ENCODE measurements at places on chromosomes 16 and 17.
A peak's percentile ranks its signal among the peaks of the same experiment; 100 is the strongest.

GRCh38 chr16:23595246-23595950 is 718 bp downstream of the NDUFAB1 start:
- peak overlapping the region; percentile 84 for H3K4me3 ChIP-seq
- H3K27me3 ChIP-seq, result no peaks in the 10 kb centered on the region
- no peak for DNase-seq

DNA sequence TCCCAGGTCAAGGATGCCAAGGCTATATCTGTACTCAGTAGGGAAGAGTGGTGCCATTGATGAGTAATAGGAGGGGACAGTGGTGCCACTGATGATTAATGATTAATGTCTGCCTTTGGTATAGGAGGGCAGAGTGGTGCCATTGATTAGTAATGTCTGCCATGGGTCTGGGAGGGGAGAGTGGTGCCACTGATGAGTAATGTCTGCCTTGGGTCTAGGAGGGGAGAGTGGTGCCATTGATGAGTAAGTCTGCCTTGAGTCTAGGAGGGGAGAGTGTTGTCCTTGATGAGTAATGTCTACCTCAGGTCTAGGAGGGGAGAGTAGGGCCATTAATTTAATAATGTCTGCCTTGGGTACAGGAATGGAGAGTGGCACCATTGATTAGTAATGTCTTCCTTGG is 507.8 kb upstream of the EEF2KMT start:
- peaks cover 40% of the 10 kb centered on the region for H3K36me3 ChIP-seq
- no peak overlapping the region for H3K27ac ChIP-seq
- no peaks in the 10 kb centered on the region for H3K4me1 ChIP-seq
- H3K27me3 ChIP-seq, result peaks cover 13% of the 10 kb centered on the region

DNA sequence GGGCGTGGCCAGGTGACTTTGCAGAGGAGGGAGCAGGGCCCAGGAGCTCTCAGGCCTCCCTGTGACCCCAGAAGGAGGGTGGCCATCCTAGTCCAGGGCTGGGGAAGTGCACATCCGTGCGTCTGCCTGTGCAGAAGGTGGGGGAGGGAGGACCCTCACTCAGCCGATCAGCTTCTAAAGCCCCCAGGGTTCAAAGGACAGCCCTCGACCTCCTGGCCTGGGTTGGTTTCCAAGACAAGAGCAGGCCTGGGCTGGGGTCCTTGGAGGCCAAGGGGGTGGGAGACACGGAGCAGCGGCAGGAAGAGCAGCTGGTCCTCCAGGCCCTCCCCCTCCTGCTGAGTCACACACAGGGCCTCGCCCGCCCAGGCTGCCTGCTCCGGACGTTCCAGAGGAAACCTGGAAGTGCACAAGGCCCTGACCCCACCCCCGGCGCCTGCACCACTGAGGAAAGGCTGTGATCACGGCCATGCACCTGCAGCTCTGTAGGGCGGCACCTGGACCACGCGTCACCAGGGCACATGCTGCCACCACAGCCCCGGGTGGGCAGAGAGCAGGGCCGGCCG is 67.1 kb upstream of the ZNF469 start:
- H3K4me1 ChIP-seq, result no peaks in the 10 kb centered on the region
- no peak overlapping the region for H3K27ac ChIP-seq
- H3K36me3 ChIP-seq, result peaks cover 5% of the 10 kb centered on the region

DNA sequence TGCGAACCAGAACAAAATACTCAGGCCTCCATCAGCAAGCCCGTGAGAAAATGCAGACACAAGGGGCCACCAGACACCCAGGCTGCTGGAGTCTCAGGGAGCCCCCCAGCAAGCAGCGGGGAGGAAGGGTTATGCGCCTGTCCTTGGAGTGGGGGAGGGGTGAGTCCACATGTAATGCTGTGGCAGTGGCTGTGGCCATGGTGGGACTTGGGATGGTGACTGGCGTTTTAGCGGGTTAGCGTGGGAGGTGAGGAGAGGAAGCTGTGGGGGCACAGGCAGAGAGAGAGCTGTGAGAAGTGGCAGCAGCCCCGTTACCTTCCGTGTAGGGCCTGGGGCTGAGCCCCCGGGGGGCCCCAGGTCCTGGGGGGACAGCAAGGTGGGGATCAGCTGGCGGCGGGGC is 58.3 kb downstream of the SRCIN1 start:
- H3K27ac ChIP-seq, result no peak overlapping the region
- peaks cover 8% of the 10 kb centered on the region for H3K4me1 ChIP-seq
- no peaks in the 10 kb centered on the region for H3K36me3 ChIP-seq
- no peak for DNase-seq

- H3K4me1 ChIP-seq, result peaks cover 10% of the 10 kb centered on the region
- H3K27me3 ChIP-seq, result no peaks in the 10 kb centered on the region
- no peak overlapping the region for H3K27ac ChIP-seq
- no peak for DNase-seq
- no peak overlapping the region for H3K4me3 ChIP-seq
- H3K36me3 ChIP-seq, result no peaks in the 10 kb centered on the region
Observed at GRCh38 chr16:48619979-48620378, 10.0 kb upstream of the N4BP1 start.

DNA sequence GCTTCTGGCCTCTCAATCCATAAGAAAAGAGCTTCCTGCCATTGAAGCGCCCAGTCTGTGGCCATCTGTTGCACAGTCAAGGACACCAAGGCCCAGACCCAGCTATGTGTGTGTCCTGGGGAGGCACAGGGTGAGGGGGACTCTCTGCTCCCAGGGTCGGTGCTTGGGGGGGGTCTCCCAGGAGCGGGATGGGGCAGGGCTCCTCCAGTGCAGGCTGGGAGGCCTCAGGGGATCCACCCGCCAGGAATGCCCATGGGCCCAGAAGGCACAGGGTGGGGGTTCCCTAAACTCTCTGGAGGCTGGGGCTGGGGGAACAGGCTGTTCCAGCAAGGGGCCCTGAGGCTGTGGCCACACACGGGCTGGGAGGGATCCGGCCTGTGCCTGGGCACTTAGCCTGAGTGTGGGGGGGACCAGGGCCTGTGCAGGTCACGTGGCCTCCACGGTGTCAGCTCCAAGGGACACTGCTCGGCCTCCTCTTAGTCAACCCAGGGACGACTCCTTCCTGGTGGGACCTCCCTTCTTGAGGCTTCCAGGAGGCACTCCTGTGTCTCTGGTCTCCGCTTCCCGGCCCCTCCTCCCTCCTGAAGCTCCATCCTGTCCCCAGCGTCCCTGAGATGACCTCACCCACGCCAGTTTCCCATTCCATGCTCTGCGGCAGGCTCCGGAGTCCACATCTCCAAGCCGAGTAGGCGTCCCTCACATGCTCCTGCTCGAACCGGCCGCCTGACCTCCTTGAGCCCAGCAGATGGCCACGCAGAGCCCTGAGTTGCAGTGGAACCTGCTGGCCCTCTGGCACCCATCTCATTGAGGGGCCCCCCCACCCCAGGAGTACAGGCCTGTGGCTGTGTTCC is 23.1 kb upstream of the BAHCC1 start:
- no peak overlapping the region for H3K4me3 ChIP-seq
- no peak overlapping the region for H3K27ac ChIP-seq
- DNase-seq, result peak; percentile 60
- H3K36me3 ChIP-seq, result no peaks in the 10 kb centered on the region
- H3K27me3 ChIP-seq, result peaks cover 3% of the 10 kb centered on the region

DNA sequence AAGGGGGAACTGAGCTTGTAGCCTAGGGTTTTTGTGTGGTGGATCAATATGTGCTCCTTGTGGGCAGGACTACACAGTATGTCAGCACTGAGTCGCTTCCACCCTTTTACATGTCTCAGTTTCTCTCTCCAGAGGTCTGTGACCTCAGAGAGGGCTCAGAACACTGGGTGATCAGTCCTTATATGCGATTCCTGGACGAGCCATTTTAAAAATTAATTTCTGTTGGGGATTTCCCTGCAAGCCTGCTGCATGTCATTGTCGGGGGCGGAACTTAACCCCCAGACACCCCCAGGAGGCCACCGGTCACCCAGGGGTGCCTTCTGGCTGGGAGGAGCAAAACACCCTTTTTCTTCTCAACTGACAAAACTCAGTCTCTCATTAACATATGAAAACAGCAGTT is 14.1 kb downstream of the DHRS7B start:
- no peak for DNase-seq
- peak overlapping the region; percentile 94 for H3K27ac ChIP-seq
- H3K36me3 ChIP-seq, result peaks cover 42% of the 10 kb centered on the region
- H3K27me3 ChIP-seq, result no peaks in the 10 kb centered on the region

GRCh38 chr17:61414936-61415251 is 15.3 kb downstream of the TBX2 start:
- H3K4me1 ChIP-seq, result peaks cover 15% of the 10 kb centered on the region
- no peak overlapping the region for H3K27ac ChIP-seq
- DNase-seq, result no peak
- H3K36me3 ChIP-seq, result no peaks in the 10 kb centered on the region

DNA sequence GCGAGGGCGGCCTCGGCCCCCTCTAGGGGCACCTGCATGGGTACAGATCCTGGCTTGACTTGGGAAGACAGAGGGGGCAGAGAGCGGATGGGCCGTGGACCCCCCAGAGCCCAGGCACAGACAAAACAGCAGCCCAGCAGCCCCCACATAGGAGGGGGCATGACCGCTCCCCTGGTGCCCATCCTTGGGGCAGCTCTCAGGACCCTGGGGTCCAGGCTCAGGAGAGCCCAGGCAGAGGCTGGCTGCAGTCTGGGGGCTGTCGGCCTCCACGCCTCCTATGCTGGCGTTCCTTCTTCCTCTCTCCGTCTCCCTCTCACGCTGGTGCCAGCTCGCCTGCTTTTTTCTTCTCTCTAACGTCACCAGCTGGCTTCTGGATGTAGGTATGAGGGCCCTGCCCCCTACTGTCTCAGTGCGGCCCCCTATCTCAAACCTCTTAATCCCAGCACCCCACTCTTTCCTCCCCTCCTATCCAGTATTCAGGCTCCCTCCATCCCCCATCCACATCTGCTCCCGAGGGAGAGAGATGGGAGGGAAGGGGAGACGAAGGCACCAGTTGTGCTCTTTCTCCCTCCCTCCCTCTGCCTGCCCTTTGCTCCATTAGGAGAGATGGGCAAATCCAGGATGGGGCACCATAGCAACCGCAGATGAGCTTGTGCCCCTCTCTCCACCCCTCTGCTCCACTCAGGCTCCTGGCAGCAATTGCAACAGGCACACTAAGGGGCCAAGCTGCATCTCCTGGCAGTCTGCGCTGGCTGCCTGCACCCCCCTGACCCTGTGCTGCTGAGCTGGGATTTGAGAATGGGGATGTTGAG is at the start of gene GPR179:
TSS of gene GPR179 (minus strand) at position 349 of the 812 bp plus-strand sequence. CDS start at position 182, 167 bp downstream.
- no peak within 1 kb of the TSS for H3K4me3 ChIP-seq
- no peaks in the 10 kb centered on the region for H3K27me3 ChIP-seq
- H3K27ac ChIP-seq, result no peak within 1 kb of the TSS
- DNase-seq, result no peak
- no peaks in the 10 kb centered on the region for H3K36me3 ChIP-seq

GRCh38 chr17:77644181-77645071 is 314.1 kb upstream of the TNRC6C start:
- no peak overlapping the region for H3K4me3 ChIP-seq
- H3K36me3 ChIP-seq, result peaks cover 8% of the 10 kb centered on the region
- H3K4me1 ChIP-seq, result peaks cover 26% of the 10 kb centered on the region
- no peak overlapping the region for H3K27ac ChIP-seq

- no peaks in the 10 kb centered on the region for H3K27me3 ChIP-seq
- H3K4me1 ChIP-seq, result peaks cover 51% of the 10 kb centered on the region
Observed at GRCh38 chr17:77318021-77318420, 177.3 kb downstream of the SEC14L1 start.

GRCh38 chr16:19822533-19822932 is 62.1 kb downstream of the GPRC5B start:
- H3K27me3 ChIP-seq, result no peaks in the 10 kb centered on the region
- no peak for DNase-seq
- H3K4me1 ChIP-seq, result no peaks in the 10 kb centered on the region

GRCh38 chr17:27327871-27328270 is 34.0 kb downstream of the WSB1 start:
- H3K27ac ChIP-seq, result no peak overlapping the region
- H3K27me3 ChIP-seq, result peaks cover 5% of the 10 kb centered on the region
- H3K4me1 ChIP-seq, result peaks cover 36% of the 10 kb centered on the region
- H3K4me3 ChIP-seq, result no peak overlapping the region
- no peaks in the 10 kb centered on the region for H3K36me3 ChIP-seq

- H3K36me3 ChIP-seq, result no peaks in the 10 kb centered on the region
- H3K27me3 ChIP-seq, result no peaks in the 10 kb centered on the region
- 0 out of 2 replicates have a peak overlapping the region, but pooled peaks have one; percentile 22 for H3K4me3 ChIP-seq
Observed at GRCh38 chr17:45172232-45172540, 10.5 kb downstream of the HEXIM2 start.

DNA sequence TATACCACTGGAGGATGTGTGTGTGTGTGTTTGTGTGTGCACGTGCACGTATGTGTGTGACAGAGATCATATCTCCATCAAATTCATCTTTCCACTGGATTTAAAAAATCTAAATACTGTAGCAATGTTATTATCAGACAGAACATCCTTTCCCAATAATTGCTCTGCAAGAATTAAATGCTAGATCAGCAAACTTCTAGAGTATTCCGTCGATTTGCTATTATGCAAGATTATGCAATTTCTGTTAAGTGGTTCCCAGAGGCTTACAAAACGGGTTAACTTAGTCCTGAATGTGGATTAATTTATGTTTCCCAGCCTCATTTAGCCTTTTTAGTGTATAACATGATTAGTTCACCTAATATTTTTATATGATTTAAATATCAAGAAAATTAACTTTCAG is 44.5 kb upstream of the CNTNAP4 start:
- peaks cover 17% of the 10 kb centered on the region for H3K36me3 ChIP-seq
- H3K4me1 ChIP-seq, result no peaks in the 10 kb centered on the region
- no peak overlapping the region for H3K4me3 ChIP-seq
- no peak overlapping the region for H3K27ac ChIP-seq

DNA sequence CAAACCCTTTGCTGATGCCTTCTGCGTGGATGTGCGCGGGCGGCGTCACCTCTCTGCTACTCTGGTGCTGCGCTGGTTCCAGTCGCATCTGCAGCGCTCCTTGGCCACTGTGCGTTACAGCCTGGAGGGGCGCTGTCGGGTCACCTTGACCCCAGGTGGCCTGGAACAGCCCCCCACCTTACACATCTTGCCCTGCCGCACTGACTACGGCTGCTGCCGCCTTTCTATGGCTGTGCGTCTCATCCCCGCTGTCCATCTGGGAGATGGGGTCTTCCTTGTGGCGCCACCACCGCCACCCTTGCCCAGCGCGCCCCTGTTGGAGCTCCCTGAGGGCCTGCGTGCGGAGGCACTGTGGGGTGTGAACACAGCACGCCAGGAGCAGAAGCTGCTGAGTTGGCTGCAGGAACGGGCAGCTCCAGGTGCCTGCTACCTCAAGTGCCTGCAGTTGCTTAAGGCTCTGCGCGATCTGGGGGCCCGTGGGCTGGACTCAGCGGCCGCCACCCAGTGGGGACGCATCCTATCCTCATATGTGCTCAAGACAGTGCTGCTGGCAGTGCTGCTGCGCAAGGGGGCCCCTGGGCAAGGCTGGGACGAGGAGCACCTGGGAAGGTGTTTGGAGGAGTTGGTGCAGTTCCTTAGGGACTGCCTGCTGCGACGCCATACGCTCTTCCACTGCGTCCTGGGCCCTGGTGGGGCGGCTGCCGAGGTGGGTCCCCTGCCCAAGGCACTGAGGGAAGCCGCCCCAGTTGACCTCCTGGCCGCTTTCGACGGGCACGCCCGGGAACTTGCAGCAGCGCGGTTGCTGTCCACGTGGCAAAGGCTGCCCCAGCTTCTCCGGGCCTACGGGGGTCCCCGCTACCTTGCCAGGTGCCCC is 1.6 kb downstream of the ITPRIPL2 start:
- peak overlapping the region; percentile 42 for H3K4me3 ChIP-seq
- peak; percentile 67 for DNase-seq
- H3K36me3 ChIP-seq, result no peaks in the 10 kb centered on the region
- peaks cover 23% of the 10 kb centered on the region for H3K4me1 ChIP-seq

Measured in WTC11 (cell line).